ENCODE measurements at places on chromosomes 4 and X.

DNA sequence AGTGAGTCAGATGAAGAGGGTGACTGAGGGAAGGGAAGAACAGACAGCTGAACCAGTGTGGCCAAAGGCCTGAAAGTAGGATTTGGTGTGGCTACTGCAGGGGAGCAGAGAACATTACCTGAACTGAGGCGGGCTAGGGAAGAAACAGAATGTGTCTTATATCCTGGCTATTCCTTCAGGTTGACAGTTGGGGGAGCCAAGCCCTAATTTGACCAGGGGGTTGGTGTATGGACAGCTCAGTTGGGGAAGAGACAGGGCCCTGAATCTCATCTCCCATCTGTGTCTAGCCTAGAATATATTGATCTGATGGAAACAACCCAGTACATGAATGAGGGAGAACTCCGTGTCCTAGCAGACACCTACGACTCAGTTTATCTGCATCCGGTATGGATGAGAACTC is 4.2 kb downstream of the HDAC6 start:
- H3K27ac ChIP-seq: no peak overlapping the region
- no peak for DNase-seq
- no peaks in the 10 kb centered on the region for H3K27me3 ChIP-seq
- H3K4me3 ChIP-seq: no peak overlapping the region
- no peaks in the 10 kb centered on the region for H3K4me1 ChIP-seq

- H3K4me1 ChIP-seq: no peaks in the 10 kb centered on the region
- DNase-seq: no peak
- H3K36me3 ChIP-seq: no peaks in the 10 kb centered on the region
- no peaks in the 10 kb centered on the region for H3K27me3 ChIP-seq
- H3K4me3 ChIP-seq: no peak overlapping the region
Measured at GRCh38 chr4:75698963-75699228, 25.5 kb upstream of the USO1 start.

DNA sequence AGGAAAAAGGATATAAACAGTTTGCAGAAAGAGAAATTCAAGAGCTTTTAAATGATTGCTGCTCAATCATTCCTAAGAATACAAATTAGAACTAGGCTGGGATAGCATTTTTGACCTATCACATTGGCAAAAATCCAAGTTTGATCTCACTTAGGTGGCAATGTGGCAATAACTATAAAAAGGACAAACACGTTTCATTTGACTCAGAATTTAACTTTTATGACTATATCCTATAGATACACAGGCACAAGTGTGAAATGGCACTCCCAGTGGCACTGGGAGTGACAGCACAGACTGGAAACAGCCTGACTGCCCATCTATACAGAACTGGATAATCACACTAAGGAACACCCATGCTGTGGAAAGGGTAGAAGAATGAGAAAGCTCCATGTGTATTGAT is 11.1 kb downstream of the CENPU start:
- H3K27ac ChIP-seq: no peak overlapping the region
- no peaks in the 10 kb centered on the region for H3K4me1 ChIP-seq
- no peak for DNase-seq
- H3K36me3 ChIP-seq: no peaks in the 10 kb centered on the region

GRCh38 chr4:113496698-113497097 is 264.8 kb downstream of the CAMK2D start:
- H3K27ac ChIP-seq: no peak overlapping the region
- no peak for DNase-seq
- no peaks in the 10 kb centered on the region for H3K27me3 ChIP-seq
- no peaks in the 10 kb centered on the region for H3K36me3 ChIP-seq

DNA sequence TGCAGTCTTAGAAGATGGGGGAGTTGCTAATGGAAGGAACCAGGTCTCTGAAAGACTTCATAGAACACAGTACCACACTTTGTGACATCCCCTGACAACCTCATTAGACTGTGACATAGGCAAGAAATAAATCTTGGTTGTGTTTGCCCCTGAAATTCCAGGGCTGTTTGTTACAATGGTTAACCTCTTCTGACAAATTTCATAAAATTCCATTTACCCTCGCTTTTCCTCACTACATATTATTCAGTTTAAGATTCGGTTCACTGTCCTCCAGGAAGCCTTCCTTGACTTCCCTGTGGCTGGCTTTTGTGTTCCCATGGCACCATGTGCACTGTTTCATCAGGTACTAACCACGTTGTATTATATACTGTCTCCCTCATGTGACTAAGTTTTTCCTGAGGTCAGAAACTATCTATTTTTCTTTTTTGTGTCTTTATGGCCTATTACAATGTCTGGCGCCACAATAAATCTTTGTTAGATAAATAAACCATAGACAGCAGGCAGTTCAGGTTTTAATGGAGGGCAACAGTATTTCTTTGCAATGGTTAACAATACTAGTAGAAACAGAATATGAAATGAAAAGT is 54.2 kb downstream of the ATXN3L start:
- H3K4me3 ChIP-seq: no peak overlapping the region
- H3K27ac ChIP-seq: no peak overlapping the region
- no peaks in the 10 kb centered on the region for H3K4me1 ChIP-seq
- no peaks in the 10 kb centered on the region for H3K27me3 ChIP-seq

DNA sequence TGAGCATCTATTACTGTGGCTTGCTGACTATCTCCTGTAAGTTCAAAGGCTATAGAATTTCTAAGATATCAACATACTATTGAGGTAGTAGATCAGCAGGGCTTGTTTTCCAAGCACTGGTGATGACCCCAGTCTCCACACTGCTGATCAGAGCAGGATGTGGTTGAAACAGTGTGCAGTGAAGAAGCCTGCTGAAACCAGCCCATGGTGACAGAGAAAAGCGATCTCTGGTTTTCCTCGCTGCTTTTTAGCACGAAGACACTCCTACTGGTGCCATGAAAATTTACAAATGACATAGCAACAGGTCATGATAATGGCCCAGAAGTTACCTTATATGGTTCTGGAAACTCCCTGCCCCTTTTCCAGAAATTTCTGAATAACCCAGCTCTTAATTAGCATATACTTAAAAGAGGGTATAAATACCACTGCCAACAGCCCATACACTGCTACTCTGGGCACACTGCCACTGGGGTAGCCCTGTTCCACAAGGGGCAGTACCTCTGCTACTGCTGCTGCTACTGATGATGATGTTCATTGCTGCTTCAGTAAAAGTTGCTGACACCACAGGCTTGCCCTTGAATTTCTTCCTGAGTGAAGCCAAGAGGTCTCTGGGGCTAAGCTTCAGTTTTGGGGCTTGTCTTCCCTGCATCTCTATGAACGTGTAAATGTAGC is 1689.5 kb upstream of the PCDH10 start:
- no peaks in the 10 kb centered on the region for H3K27me3 ChIP-seq
- no peaks in the 10 kb centered on the region for H3K36me3 ChIP-seq
- H3K4me3 ChIP-seq: no peak overlapping the region
- no peaks in the 10 kb centered on the region for H3K4me1 ChIP-seq
- no peak for DNase-seq

Data from pancreas (tissue), 10 donors.